Urothelium cell line (cell line): ENCODE measurements at places on chromosomes 1 and 21.

GRCh38 chr1:920010-920409, 3.7 kb upstream of the SAMD11 start:
- DNase-seq, result no peak

DNA sequence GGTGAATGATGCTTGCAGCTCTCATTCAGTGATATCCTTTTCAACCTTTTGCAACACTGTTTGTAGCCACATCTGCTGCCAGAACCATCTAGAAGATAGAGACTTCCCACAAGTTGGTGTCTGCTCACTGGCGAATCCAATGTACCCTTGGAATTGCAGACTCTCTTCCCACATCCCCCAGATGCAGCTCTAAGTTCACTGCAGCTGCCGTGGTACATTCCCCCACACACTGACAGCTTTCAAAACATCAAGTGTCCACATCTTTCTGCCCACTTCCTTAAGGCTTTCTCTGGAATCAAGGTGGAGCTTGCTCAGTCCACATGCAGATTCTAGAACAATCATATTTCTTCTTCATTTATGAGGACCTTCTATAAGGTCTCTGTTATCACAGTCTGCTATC, 99.2 kb downstream of the PLPPR4 start:
- no peak for DNase-seq

DNA sequence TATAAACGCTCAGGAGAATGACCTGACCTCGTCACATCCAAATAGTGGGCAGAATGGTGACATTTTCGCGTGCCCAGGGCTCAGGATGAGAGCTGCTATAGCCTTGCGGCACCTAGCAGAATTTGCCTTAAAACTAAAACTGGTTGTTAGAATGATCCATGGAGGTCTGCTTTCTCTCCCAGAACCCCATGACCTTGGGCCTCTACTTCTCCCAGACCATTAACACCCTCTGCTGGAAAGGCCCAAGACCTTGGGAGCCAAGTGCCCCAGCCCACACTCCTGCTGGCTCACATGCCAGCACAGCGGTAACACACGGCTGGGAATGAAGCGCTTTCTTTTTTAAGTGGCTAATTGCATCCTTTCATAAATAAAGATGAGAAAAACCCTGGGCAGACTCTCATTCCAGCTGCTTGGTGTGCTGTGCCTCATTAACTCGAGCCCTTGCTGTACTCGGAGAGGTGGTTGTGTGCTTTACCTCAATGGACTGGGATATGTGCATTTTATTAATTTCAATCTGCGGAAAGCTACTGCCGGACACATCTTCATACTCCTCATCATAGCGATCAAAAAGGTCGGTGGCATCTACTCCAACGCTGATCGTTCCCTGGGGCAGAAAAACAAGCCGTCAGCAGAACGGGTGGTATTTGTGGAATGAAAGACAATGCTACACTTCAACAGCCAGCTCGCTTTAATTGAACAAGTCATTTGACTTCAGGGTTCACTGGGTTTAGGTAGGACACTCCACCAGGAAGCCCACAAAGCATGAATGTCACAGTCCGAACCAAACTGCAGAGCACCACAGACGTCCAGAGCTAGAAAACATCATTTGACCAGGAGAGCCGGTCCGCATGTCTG, 29.0 kb downstream of the THAP3 start:
- no peak for DNase-seq

GRCh38 chr1:91700771-91701471, 185.0 kb downstream of the TGFBR3 start:
- DNase-seq, result no peak

- peak; percentile 75 for DNase-seq
These were observed 62.2 kb downstream of the HSF2BP start for GRCh38 chr21:43597052-43597451.

DNA sequence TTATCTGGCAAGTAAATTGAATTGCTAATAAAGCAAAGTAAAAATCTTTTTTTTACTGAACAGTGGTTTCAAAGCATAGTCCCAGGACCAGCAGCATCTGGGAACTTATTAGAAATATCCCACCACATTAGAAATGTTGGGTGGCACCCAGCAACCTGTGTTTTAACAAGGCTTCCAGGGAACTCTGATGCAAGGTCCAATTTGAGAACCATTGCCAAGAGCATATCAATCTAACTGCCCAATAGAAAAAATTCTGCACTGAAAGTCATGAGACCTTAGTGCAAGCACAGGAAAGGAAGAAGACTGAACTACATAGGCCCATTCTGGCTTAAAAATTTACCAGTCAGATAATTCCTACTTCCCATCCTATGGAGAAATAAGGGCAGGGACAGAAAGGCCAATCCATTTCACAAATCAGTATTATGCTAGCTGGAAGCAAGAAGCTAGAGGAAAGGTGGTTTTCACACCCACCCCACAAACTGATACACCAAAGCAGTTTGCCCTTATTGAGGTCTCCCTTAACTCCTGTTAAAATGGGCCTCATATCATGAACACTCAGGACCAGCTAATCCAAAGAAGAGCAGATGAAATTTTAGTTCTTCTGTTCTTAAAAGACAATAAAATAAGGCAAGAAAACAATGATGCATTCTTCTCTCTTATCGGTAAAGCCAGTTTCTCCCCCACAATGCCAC, 17.5 kb upstream of the C1orf105 start:
- DNase-seq, result no peak
